ENCODE measurements at places on chromosomes 3 and 15.

- peak; percentile 85 for DNase-seq
Measured at GRCh38 chr15:80932989-80933388, 56.6 kb downstream of the MESD start.

DNA sequence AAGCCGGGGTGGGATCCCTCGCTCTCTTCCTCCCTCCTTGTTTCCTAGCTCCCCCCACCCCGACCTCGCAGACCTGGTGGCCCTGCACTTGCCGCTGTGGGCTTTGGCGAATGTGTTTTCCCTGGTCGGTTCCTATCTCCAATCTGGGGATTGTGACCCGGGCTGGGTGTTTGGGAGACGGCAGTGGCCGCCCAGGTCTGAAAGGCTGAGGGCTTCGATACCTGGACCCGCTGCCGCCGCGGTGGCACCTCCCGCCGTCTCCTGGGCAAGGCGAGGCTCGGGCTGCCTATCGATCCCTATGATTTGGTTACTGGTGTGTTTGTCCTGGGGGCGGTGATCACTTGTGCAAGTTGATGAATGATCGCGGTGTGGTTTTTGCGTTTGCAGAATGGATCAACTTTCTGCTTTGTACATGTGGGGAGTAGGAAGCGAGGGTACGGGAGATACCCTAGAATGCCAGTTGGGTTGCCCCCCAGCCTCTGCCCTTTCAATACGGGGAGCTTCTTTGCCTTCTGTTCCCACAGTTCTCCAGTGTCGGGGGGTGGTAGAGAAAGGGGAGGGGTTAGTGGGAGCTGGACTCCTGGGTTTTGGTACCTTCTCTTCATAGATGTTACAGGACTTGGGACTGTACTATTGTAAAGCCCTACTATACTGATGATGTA lies 3.0 kb downstream of the BBX start:
- no peak for DNase-seq

GRCh38 chr15:67147396-67147949 lies 82.1 kb downstream of the SMAD3 start:
- no peak for DNase-seq

DNA sequence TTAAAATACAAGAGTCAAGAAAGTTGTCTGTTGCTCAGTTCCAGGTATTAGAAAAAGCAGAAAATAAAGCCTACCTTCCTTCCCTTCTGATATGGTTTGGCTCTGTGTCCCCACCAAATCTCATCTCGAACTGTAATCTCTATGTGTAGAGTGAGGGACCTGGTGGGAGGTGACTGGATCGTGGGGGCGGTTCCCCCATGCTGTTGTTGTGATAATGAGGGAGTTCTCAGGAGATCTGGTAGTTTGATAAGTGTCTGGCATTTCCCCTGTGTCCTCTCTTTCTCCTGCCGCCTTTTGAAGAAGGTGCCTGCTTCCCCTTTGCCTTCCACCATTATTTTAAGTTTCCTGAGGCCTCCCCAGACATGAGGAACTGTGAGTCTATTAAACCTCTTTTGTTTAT lies 288.8 kb upstream of the LMCD1 start:
- no peak for DNase-seq

DNA sequence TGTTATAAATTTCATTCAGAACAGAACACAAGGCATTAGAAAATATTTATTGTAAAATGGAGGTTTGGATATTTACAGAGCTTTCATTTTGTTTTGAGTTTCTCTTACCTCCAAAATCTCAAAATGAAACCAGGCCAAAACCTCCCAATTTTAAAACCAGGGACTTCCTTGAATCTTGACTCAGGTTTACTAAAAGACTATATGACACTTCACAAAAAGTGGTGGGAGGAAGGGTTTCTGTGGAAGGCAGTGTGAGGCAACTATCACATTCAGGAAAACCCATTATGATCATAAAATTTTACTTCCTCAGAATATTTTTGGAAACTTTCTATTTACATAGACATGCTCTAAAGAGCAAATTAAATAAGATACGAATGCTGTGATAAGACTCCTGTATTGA lies 205.8 kb upstream of the EOMES start:
- no peak for DNase-seq

DNA sequence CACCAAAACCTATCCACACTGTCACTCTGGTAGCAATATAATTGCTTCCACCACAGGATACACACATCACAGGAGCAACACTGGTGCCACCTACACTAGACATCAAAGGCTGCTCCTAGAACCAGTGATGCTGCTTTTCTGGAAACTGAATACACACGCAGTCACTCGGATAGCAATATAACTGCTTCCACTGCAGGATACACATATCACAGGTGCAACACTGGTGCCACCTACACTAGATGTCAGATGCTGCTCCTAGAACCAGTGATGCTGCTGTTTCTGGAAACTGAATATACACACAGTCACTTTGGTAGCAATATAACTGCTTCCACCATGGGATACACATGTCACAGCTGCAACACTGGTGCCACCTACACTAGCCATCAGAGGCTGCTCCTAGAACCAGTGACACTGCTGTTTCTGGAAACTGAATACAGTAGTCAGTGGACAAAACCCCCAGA lies 6.9 kb upstream of the TNFSF10 start:
- no peak for DNase-seq

GRCh38 chr3:153050978-153051377 lies 111.0 kb upstream of the RAP2B start:
- no peak for DNase-seq

GRCh38 chr3:160434071-160434470 lies 15.5 kb downstream of the TRIM59 start:
- DNase-seq = no peak

DNA sequence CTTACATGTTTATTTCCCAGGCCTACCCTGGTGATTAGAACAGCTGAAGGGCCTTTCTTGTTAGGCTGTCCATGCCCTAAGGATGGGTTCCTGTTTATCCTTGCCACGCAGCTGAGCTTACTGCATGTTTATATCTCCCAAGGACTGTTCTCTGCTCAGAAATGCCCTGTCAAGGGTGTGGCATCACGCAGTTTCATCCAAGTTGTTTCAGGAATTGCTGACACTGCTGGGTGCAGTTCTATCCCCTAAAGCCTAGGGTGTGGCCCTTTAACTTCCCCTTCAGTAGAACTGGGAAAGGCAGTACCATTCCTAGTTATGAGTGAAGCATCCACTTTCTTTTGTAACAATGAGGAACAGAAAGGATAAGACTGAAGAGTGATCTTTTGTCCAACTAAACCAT lies 5.0 kb downstream of the ELL3 start:
- DNase-seq = no peak

GRCh38 chr3:190169877-190170276 lies 49.2 kb upstream of the P3H2 start:
- DNase-seq = no peak

Measured in right atrium auricular region (tissue), 2 donors.